PC-3 (cell line): ENCODE measurements at places on chromosomes 1 and 21. TPM values are rescaled to one million over a fixed set of nuclear protein-coding genes. Genes with fewer than 3 reads are reported as not detected.

The TNN gene
- total RNA-seq: not detected in 2 replicates

The PKP1 gene
- 211 and 259 TPM in 2 replicates for total RNA-seq

The OR6K3 gene
- not detected in 2 replicates for total RNA-seq

The MAN1A2 gene
- total RNA-seq: 18.0 and 21.1 TPM in 2 replicates

The OR2L2 gene
- total RNA-seq: 0.06 TPM in 1 of 2 replicates, not detected in the other

The ADGRL4 gene
- total RNA-seq: not detected in 2 replicates

The AADACL4 gene
- not detected in 2 replicates for total RNA-seq

The FAM72C gene
- 4.3 and 7.3 TPM in 2 replicates for total RNA-seq

The MTARC2 gene
- 13.3 and 17.7 TPM in 2 replicates for total RNA-seq

The EDEM3 gene
- total RNA-seq: 12.8 and 16.2 TPM in 2 replicates

The FCAMR gene
- not detected in 2 replicates for total RNA-seq

The SHISAL2A gene
- not detected in 2 replicates for total RNA-seq

The MAN1C1 gene
- total RNA-seq: 0.11 and 0.75 TPM in 2 replicates

The TMEM269 gene
- total RNA-seq: 0.11 TPM in 1 of 2 replicates, not detected in the other

The BOLA1 gene
- 27.6 and 38.6 TPM in 2 replicates for total RNA-seq

The PPIAL4G gene
- total RNA-seq: not detected in 2 replicates

The ZNF648 gene
- not detected in 2 replicates for total RNA-seq

The RPTN gene
- not detected in 2 replicates for total RNA-seq

The PTGER3 gene
- 0.11 and 0.40 TPM in 2 replicates for total RNA-seq

The AMY1A gene
- total RNA-seq: not detected in 2 replicates

The PLA2G5 gene
- not detected in 2 replicates for total RNA-seq

The KRTAP21-1 gene
- total RNA-seq: not detected in 2 replicates

The MAGI3 gene
- total RNA-seq: 7.2 and 10.7 TPM in 2 replicates

The LHX4 gene
- total RNA-seq: 0.04 TPM in 1 of 2 replicates, not detected in the other

The SLC22A15 gene
- 2.2 TPM in 2 replicates for total RNA-seq

The CD52 gene
- not detected in 2 replicates for total RNA-seq

The LRRC53 gene
- total RNA-seq: not detected in 2 replicates

The FAM131C gene
- total RNA-seq: 7.7 and 9.8 TPM in 2 replicates

The C1orf159 gene
- total RNA-seq: 61.7 and 78.0 TPM in 2 replicates

The MRPL39 gene
- 62.0 and 107 TPM in 2 replicates for total RNA-seq

The ZNF695 gene
- total RNA-seq: 14.7 and 15.8 TPM in 2 replicates

The TAS1R1 gene
- total RNA-seq: not detected in 2 replicates

The SPRR2A gene
- total RNA-seq: not detected in 2 replicates

The FABP3 gene
- 0.40 TPM in 1 of 2 replicates, not detected in the other for total RNA-seq

The SPRR3 gene
- total RNA-seq: 0.51 TPM in 1 of 2 replicates, not detected in the other

The BSND gene
- not detected in 2 replicates for total RNA-seq

The ADCY10 gene
- total RNA-seq: not detected in 2 replicates

The PRRX1 gene
- total RNA-seq: not detected in 2 replicates

The ATP6V1G3 gene
- total RNA-seq: not detected in 2 replicates

The FCRL2 gene
- not detected in 2 replicates for total RNA-seq

The DEPDC1 gene
- total RNA-seq: 21.0 and 21.6 TPM in 2 replicates

The TRPM2 gene
- 48.3 and 50.0 TPM in 2 replicates for total RNA-seq

The ALPL gene
- total RNA-seq: 0.73 and 0.86 TPM in 2 replicates

The DIP2A gene
- total RNA-seq: 23.7 and 33.6 TPM in 2 replicates

The ECM1 gene
- 2.3 and 3.7 TPM in 2 replicates for total RNA-seq

The INSRR gene
- not detected in 2 replicates for total RNA-seq

The IKBKE gene
- 27.0 and 28.3 TPM in 2 replicates for total RNA-seq
